ENCODE measurements at places on chromosomes 12 and 14. TPM values are rescaled to one million over a fixed set of nuclear protein-coding genes. Genes with fewer than 3 reads are reported as not detected.

IFT81 gene
- total RNA-seq, result 18.7 TPM

HOXC10 gene
- total RNA-seq, result 1.9 TPM

TPH2 gene
- total RNA-seq, result 0.10 TPM

KCTD10 gene
- 128 TPM for total RNA-seq

DNA sequence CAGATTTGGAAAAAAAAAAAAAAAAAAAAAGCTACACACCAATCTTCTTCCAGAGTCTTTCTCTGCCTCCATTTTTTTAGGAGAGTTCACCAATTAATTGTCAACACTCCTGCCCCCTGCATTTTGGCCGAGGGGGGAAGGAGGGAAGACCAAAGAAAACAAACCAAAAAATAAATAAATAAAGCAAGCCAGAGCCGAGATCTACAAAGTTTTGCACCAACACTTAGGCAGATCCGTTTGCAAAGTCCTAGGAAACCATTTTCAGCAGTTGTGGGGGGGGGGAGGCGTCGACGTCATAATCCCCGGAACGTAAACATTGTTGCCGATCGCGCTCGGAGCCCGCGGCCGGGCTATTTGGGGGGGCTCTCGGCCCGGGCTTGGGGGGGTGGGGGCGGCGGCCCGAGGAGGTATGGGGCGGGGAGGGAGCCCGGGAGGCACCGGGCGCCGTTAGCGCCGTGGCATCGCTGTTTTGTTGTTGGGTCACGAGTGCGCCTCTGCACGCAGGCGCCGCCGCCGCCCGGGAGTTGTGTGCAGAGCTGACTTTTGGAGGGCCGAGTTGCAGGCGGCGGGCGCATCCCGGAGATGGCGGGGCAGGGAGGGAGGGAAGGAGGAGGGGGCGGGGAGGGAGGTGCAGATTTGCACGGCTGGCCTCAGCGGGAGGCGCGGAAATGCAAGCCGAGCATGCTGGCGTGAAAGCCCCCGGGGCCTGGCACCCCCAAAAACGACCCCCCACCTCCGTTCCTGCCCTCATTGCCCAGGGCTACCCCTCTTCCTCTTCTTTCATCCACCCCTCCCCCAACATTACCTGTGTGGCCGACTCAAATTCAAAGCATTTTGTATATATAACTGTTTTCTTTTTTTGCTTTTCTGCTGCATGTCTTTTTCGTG, 598 bp downstream of the KDM2B start:
- peak; percentile 69 for DNase-seq

GRCh38 chr12:4252601-4253000, 21.0 kb upstream of the CCND2 start:
- DNase-seq, result no peak

DNA sequence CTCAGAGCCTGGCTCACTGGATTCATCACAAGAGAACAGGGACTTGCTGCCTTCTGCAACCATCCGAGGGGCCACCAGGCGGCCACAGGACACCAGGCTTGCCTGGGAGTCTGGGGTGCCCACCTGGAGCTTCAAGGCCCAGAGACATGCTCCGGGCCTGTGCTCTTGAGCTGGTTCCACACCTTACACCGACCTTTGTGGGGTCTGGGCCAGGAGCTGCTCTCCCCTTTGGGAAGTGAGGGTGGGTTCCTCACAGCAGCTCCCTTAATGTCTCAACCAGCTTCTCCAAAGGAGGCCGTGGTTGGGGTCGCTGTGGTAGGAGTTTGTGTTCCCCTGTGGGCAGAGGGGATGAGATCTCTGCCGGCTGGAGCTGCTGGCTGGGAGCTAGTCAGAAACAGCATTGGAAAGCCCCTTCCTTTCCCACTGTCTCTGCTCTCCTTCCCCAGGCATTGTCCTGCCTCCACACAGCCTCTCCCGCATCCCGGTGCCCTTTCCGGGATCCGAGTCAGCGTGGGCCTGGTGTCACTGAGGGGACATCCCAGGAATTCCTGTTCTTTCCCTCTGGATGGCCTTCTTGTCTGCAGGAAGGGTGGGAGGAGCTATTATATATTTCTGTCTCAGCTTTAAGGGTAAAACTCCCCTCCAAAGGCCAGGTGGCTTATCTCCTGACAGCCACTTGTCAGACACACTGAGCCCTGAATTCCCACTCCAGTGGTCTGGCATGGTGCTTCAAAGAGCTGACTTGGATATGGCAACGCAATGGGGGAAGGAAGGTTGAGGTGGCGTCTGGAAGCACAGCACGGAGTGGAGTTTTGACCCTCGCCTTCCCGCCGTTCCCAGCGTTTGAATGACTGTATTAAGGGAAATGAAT, 5.1 kb upstream of the PAPLN start:
- DNase-seq, result peak; percentile 55

GRCh38 chr12:116927244-116927940, 16.6 kb downstream of the FBXW8 start:
- DNase-seq, result no peak

DNA sequence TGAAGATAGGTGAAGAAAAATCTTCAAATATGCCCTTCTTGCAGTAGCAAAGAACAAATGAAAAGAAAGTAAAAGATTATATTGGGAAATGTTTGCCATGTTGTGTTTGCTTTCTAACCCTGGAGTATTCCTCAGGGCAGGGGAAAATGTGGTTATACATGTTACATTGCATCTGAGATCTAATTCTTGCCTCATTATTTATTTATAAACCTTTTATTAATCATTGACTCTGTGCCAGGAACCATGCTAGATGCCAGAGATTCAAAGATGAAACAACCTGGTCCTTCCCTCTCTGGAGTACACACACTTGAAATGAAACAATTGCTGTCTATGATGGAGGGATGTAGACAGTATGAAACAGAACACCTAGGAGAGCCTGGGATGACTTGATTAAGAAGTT, 128.1 kb upstream of the HMGA2 start:
- no peak for DNase-seq

GRCh38 chr12:1456885-1457284, 137.5 kb downstream of the FBXL14 start:
- no peak for DNase-seq
